ENCODE measurements at places on chromosomes 1 and 21.
A peak's percentile ranks its signal among the peaks of the same experiment; 100 is the strongest.

DNA sequence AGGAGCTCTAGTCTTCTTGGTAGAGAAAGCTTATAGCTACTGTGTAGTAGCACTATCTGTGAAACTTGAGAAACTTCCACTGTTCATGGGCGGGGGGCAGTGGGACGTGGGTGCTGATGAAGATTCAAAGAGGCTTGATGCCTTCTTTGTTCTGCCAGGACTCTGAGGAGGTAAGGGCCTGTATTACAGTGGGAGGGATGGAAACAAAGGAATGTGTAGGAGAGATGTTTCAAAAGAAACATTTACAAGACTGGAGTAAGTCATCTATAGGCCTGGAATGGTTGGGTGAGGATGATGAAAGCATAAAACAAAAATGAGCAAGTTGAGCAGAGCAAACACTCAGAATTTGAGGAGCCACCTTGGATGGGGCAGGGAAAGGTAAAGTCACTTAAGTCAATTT, 89.4 kb downstream of the C1orf21 start:
- H3K36me3 ChIP-seq: no peaks in the 10 kb centered on the region
- H3K27ac ChIP-seq: no peak overlapping the region
- no peak overlapping the region for H3K4me3 ChIP-seq

- no peak overlapping the region for H3K27ac ChIP-seq
- DNase-seq: no peak
- peaks cover 22% of the 10 kb centered on the region for H3K36me3 ChIP-seq
Observed at GRCh38 chr1:77594366-77595112, 87.9 kb downstream of the ZZZ3 start.

GRCh38 chr1:172646653-172647052, 12.2 kb upstream of the FASLG start:
- peak overlapping the region; percentile 87 for H3K27ac ChIP-seq
- no peaks in the 10 kb centered on the region for H3K27me3 ChIP-seq
- no peak for DNase-seq
- no peak overlapping the region for H3K4me3 ChIP-seq
- peaks cover 73% of the 10 kb centered on the region for H3K4me1 ChIP-seq
- peaks cover 19% of the 10 kb centered on the region for H3K36me3 ChIP-seq

- H3K4me3 ChIP-seq: no peak overlapping the region
- H3K36me3 ChIP-seq: no peaks in the 10 kb centered on the region
- no peaks in the 10 kb centered on the region for H3K27me3 ChIP-seq
- no peaks in the 10 kb centered on the region for H3K4me1 ChIP-seq
Observed at GRCh38 chr21:36926989-36927718, 39.3 kb downstream of the HLCS start.

DNA sequence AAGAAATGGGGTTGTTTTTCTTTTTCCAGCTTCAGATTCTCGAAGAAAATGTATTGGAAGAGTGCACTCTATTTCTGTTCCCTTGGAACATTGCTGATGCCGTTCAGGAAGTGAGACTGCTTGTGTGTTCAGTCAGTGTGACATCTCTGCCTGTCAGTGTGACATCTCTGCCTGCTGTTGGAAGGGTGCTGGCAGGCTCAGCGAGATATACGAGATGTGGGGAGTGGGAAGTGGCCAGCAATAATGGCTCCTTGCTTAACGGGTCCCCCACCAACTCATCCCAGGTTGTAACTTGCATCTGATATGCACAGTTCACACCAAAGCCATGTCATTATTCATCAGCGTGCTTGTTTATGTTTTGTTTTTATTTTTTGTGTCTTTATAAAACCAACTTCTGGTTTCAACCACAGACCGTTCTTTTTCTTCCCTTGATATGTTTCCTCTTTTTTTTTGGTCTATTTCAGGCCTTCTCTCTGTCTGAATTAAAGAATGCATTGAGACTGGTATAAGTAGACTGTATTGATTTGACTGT, 145.4 kb downstream of the GALNT2 start:
- H3K27ac ChIP-seq: peak overlapping the region; percentile 41
- peaks cover 6% of the 10 kb centered on the region for H3K36me3 ChIP-seq
- peak overlapping the region; percentile 38 for H3K4me3 ChIP-seq
- no peak for DNase-seq
- H3K4me1 ChIP-seq: peaks cover 63% of the 10 kb centered on the region

GRCh38 chr1:155186067-155186793, 12.6 kb downstream of the TRIM46 start:
- peaks cover 11% of the 10 kb centered on the region for H3K4me1 ChIP-seq
- no peak overlapping the region for H3K27ac ChIP-seq
- H3K36me3 ChIP-seq: peaks cover 14% of the 10 kb centered on the region

DNA sequence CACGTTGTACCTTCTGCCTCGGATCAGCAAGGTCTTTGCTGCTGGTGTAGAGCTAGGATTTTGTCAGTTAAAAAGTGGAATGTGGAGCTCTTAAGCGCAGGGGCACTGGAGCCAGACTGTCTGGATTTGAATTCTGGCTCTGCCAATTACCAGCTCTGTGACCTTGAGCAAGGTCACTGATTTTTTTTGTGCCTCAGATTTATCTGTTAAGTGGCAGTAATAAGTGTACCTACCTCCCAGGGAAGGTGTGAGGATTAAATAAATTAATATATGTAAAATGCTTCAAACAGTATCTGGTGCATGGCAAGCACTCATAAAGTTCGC, 40.3 kb downstream of the UBE2U start:
- H3K4me3 ChIP-seq: peak overlapping the region; percentile 35
- no peaks in the 10 kb centered on the region for H3K36me3 ChIP-seq
- peak overlapping the region; percentile 62 for H3K27ac ChIP-seq
- DNase-seq: no peak
- peaks cover 21% of the 10 kb centered on the region for H3K4me1 ChIP-seq

- no peak overlapping the region for H3K27ac ChIP-seq
- no peaks in the 10 kb centered on the region for H3K27me3 ChIP-seq
- no peak overlapping the region for H3K4me3 ChIP-seq
- no peak for DNase-seq
- H3K36me3 ChIP-seq: no peaks in the 10 kb centered on the region
Observed at GRCh38 chr21:22898051-22898665, 1899.9 kb downstream of the NCAM2 start.

DNA sequence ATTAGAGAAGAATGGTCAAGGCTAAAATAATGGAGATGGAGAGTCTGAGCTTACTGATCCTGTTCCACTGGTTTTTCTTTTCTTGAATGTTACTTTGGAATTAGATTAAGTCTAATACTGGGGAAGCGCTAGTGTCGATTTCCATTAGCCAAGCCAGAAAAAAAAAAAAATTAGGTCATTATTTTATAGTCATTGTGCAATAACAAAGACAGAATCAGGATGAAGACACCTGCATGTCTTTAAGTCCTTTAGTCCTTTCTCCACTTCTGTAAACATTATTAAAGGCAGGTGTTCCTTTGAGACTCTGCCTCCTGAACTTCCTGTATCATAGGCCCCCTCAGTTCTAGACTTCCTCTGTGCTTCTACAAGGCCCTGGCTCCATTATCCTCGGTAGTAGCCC, 42.8 kb downstream of the MYSM1 start:
- peaks cover 3% of the 10 kb centered on the region for H3K4me1 ChIP-seq
- DNase-seq: no peak
- H3K27ac ChIP-seq: peak overlapping the region; percentile 54
- H3K4me3 ChIP-seq: no peak overlapping the region
- H3K36me3 ChIP-seq: peaks cover 44% of the 10 kb centered on the region

DNA sequence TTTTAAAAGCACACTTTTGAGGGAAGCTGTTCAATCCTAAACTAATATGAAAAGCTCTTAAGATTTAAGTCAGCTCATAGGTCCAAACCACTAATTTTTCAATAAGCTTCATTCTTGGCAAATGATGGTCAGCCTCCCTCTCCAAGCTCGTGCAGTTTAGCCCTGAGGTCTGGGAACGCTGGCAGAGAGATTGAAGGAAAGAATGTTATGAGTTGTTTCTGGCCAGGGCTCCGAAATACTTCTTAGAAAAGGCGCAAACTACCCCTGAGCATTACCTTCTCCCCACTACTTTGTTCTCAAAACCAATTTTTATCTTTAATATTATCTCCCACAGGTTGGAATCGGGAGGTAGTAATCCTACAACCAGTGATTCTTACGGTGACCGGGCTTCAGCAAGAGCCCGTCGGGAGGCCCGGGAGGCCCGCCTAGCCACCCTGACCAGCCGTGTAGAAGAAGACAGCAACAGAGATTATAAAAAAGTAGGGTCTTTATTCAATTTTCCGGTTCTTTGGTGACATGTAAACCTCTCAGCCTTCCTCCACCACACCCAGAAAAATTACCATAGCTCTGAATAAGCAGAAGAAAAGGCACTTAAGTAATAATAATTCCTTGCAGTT, 147.7 kb downstream of the SYT2 start:
- no peak overlapping the region for H3K27ac ChIP-seq
- no peak overlapping the region for H3K4me3 ChIP-seq
- no peaks in the 10 kb centered on the region for H3K27me3 ChIP-seq
- H3K4me1 ChIP-seq: peaks cover 25% of the 10 kb centered on the region
- no peak for DNase-seq
- peaks cover 2% of the 10 kb centered on the region for H3K36me3 ChIP-seq

DNA sequence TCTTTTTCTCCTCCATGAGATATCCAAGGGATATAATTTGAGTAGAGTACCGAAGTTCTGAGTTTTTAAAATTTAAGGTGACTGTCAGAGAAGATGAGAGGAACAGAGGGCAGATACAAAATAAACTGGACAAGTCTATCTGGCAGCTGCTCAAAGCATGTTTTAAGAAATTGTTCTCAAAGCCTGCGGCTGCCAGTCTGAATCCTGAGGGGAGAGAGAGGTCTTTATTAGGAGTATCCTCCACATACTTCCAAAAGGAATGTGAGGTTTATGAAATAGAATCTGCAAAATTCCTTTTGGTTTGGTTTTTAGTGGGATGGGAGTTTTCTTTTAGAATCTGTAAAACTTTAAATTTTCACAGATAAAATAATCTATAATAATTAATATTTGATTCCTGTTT, 41.3 kb downstream of the TTC13 start:
- no peak overlapping the region for H3K27ac ChIP-seq
- H3K4me3 ChIP-seq: no peak overlapping the region
- peaks cover 43% of the 10 kb centered on the region for H3K36me3 ChIP-seq
- peaks cover 2% of the 10 kb centered on the region for H3K4me1 ChIP-seq
- no peak for DNase-seq

GRCh38 chr1:39905172-39905571, 3.5 kb upstream of the MYCL start:
- no peak overlapping the region for H3K4me3 ChIP-seq
- H3K27ac ChIP-seq: no peak overlapping the region
- H3K27me3 ChIP-seq: peaks cover 37% of the 10 kb centered on the region
- no peaks in the 10 kb centered on the region for H3K36me3 ChIP-seq
- H3K4me1 ChIP-seq: peaks cover 6% of the 10 kb centered on the region

- peaks cover 9% of the 10 kb centered on the region for H3K4me1 ChIP-seq
- DNase-seq: no peak
- no peaks in the 10 kb centered on the region for H3K36me3 ChIP-seq
- no peak overlapping the region for H3K27ac ChIP-seq
Observed at GRCh38 chr1:149888999-149889289, 10.4 kb upstream of the BOLA1 start.

DNA sequence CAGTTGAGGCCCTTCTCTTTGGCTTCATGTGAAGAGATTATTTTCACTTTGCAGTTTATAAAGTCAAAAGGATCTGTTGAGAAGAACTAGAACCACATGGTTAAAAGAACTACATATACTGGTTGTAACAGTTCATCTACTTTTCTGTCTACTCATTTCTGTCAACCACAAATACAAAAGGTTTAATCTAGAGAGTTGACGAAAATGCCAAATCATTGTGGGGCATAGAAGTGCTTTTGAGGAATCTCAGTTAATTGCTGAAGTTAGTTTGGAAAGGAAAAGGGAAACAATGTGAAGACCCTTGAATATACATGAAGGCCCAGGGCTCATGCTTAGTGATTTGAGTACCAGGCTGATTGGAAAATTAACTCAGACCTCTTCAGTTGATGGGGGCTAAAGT, 415.7 kb upstream of the ZP4 start:
- H3K36me3 ChIP-seq: no peaks in the 10 kb centered on the region
- no peaks in the 10 kb centered on the region for H3K27me3 ChIP-seq
- DNase-seq: no peak
- no peak overlapping the region for H3K4me3 ChIP-seq
- H3K27ac ChIP-seq: no peak overlapping the region

- no peak overlapping the region for H3K4me3 ChIP-seq
- H3K27me3 ChIP-seq: no peaks in the 10 kb centered on the region
- H3K27ac ChIP-seq: no peak overlapping the region
- no peaks in the 10 kb centered on the region for H3K36me3 ChIP-seq
- H3K4me1 ChIP-seq: no peaks in the 10 kb centered on the region
Observed at GRCh38 chr1:240709676-240710075, 97.7 kb upstream of the GREM2 start.

GRCh38 chr1:94544706-94545490, 3.3 kb upstream of the F3 start:
- H3K4me3 ChIP-seq: no peak overlapping the region
- DNase-seq: no peak
- H3K27me3 ChIP-seq: peaks cover 48% of the 10 kb centered on the region
- H3K27ac ChIP-seq: no peak overlapping the region

- no peaks in the 10 kb centered on the region for H3K4me1 ChIP-seq
- peaks cover 2% of the 10 kb centered on the region for H3K36me3 ChIP-seq
- no peak overlapping the region for H3K27ac ChIP-seq
- no peak overlapping the region for H3K4me3 ChIP-seq
Observed at GRCh38 chr1:112548547-112548946, 39.8 kb downstream of the WNT2B start.

DNA sequence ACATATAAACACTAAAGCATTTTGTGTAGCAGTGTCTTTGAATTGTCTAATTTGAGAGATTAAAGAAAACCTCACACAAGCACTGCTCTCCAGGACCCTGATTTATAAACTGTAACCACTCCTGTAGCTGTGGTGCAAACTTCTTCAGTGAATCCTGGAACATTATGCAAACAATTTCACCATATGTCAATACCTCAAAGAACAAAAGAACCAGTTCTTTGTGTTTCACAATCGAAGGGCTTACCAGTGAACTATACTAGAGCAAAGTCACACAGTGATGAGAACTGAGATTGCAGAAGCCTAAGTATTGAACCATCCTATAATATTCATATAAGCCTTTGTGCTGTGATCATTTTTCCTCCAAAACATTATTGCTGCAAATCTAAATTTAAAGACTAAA, 21.5 kb downstream of the DPH5 start:
- no peaks in the 10 kb centered on the region for H3K27me3 ChIP-seq
- H3K36me3 ChIP-seq: peaks cover 55% of the 10 kb centered on the region
- H3K27ac ChIP-seq: no peak overlapping the region
- no peak overlapping the region for H3K4me3 ChIP-seq
- peaks cover 52% of the 10 kb centered on the region for H3K4me1 ChIP-seq

- DNase-seq: no peak
- H3K27ac ChIP-seq: no peak overlapping the region
- no peaks in the 10 kb centered on the region for H3K4me1 ChIP-seq
- no peaks in the 10 kb centered on the region for H3K27me3 ChIP-seq
Observed at GRCh38 chr1:77170687-77171086, 48.5 kb downstream of the PIGK start.

- peaks cover 71% of the 10 kb centered on the region for H3K4me1 ChIP-seq
- no peaks in the 10 kb centered on the region for H3K27me3 ChIP-seq
- peak overlapping the region; percentile 87 for H3K4me3 ChIP-seq
Observed at GRCh38 chr1:89633248-89633799, 404 bp downstream of the LRRC8C start.

DNA sequence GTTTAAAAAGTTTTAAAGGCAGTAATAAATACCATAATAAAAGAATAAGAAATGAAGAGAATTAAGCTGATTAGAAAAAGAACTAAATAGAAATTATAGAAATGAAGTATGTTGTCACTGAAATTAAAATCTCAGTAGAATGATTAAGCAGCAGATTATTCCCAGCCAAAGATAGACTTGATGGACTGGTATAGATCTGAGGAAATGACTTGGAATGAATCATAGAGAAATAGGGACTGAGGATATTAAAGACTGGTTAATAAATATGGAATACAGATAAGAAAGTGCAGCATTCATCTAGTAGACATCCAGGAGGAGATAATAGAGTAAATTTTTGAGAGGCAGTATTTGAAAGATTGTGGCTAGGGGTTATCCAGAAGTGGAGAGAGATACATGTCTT, 28.7 kb downstream of the MARK1 start:
- no peak overlapping the region for H3K27ac ChIP-seq
- DNase-seq: no peak

Data from activated CD8-positive, alpha-beta T cell treated with anti-CD3 and anti-CD28 coated beads, Interleukin-2, amount 10 ng/mL, durations not matched to agents 7 days and 5 days (primary cell).